T follicular helper cell (primary cell): ENCODE measurements at places on chromosomes 11 and 22.

DNA sequence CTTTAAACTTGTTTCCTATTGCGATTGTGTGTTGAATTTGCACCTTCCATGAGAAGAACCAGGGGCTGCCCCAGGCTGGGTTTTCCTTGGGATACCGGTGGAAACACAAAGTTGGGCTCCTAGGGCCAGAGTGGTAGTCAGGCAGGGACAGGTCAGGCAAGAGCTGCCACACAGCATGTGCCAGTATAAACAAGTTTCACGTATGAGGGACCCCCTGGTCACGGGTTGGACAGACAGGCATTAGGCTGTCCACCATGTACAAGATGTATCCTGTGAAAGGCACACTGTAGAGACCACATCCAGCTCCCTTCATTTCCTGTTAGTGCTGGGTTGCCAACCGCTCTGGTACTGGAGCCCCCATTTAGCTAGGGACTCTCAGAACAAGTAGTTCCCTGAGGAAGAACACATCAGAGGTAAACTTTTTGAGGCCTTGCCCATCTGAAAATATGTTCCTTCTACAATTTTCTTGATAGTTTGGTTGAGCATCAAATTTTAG is 8.8 kb downstream of the UPB1 start:
- DNase-seq, result no peak

- DNase-seq, result no peak
These were observed 21.8 kb downstream of the ALX4 start for GRCh38 chr11:44288133-44288526.

DNA sequence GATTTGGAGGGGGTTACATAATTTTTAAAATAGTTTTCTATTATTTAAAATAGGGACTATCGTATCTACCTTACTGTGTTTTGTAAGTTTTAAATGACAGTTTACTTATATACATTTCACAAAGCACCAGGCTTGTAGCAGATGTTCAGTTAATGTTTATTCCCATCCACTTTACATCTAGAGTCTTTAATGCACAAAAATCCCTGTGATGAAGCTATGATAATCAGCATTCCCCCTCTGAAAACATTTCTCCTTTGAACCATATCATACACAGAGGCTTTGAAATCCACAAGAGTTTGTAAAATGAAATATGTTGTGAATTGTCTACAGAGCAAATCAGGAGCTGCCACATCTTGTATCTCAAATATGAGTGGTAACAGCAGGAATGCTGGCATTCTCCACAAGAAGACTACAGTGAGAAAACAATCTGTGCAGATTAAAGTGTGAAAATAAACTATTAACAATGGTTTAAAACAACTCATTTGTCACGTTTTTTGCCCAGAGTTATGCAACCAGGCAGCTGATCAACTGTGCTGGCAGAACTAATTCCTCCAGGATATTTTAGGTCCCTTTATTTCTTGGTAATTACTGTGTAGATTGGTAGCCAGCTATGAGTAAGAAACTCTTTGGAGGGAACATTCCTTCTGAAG is 699.1 kb upstream of the ARHGAP42 start:
- no peak for DNase-seq

DNA sequence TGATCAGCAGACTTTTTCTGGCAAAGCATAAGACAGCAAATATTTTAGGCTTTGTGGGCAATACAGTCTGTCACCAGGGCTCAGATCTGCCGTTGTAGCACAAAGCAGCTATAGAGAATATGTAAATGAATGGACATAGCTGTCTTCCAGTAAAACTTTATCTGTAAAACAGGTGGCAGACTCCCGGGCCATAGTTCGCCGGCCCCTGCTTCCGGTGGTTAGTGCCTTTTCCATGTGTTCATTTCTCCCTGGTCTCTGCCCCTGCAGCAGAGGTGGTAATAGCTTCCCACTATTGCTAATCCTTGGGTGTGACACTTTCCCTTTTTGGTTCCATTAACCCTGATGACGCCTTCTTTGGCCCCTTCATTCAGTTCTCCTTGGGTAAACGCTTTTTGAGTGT is 93.7 kb upstream of the LDLRAD3 start:
- DNase-seq, result no peak

GRCh38 chr11:126345283-126345682 is 10.2 kb upstream of the ST3GAL4 start:
- DNase-seq, result no peak

GRCh38 chr11:117992136-117992535 is 5.9 kb downstream of the IL10RA start:
- no peak for DNase-seq

- DNase-seq, result no peak
These were observed 593.5 kb upstream of the FAT3 start for GRCh38 chr11:91630916-91631673.

- no peak for DNase-seq
These were observed 170.8 kb downstream of the MN1 start for GRCh38 chr22:27630754-27631153.

DNA sequence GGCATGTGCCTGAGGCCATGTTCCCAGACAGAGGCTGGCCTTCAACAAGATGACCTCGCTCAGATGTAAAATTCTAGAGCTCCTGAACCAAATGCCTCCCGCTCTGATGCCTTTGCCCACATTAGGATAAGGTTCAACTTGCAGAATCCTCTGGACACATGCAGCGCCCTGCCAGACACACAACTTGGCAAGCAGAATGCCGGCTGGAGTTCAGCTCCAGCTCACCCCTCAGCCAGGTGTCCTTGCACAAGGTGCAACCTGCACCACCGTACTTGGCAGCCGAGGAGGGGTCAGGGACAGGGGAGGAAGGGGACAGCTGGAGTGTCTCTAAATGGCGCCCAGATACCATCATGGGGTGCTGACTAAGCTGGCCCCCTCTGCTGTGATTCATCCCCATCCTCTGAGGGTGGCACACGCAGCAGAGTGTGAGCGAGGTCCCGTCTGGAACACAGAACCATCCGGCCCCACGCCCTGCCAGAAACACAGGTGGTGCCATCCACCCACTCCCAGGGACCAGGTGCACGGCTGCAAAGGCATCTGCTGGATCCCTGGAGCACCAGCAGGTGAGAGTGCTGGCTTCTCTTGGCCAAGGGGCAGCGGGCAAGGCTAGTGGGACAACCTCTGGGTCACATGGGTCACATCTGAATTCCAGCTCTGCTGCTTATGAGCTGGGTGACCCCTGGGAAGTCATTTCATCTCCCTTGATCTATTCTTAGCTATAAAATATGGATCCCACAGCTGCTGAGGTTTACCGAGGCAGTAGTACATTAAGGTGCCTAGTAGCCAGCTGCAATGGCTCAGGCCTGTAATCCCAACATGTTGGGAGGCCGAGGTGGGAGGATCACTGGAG is 12.8 kb downstream of the ZMAT5 start:
- DNase-seq, result no peak

DNA sequence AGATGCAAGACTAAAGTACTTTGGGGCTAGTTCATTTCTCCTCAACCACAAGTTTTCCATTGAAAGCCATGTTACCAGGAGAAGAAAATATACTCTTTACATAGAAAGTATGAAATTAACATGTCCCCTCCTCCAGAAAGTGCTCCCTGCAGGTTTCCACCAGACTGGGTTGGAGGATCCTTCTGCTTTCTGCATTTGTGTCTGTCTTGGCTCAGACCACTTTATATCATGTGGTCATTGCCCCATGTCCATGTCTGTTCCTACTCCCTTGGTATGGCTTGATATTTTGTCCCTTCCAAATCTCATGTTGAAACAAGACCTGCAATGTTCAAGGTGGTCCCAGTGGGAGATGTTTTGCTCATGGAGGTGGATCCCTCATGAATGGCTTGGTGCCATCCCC is 28.4 kb upstream of the ACER3 start:
- no peak for DNase-seq

DNA sequence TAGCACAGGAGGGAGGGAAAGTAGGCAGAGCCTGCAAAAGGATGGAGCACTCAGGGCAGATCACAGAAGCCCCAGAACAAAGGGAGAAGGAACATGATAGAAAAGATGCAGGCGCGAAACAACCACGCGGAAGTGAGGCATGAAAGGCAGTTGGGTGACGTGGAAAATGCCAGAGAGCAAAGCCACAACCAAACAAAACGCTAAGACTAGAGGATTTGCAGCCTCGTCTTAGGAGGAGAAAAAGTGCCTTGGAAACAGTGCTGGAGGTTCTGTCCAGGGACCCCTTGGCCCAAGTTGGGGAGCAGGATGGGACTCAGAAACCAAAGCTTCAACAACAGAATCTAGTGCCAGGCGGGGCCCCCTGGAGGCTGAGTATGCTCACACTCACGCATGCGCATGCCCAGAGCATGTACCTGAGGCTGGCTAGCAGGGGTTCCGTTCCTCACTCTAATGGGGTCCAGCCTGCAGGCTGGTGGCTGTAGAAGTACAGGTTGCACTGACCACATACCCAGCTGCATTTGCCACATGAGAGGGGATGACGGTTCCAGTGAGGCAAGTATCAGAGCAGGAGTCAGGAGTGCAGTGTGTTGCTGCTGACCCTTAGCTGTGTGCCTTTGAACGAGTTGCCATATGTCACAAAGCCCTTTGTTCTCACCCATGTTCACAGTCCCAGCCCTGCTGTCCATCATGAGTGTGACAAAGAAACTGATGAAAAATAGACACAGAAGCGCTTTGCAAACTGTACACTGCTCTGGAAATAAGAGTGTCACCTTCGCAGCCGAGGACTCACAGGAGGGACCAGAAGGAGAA is 568.6 kb upstream of the CADM1 start:
- no peak for DNase-seq

GRCh38 chr11:10392095-10393079 is 62.7 kb upstream of the AMPD3 start:
- DNase-seq, result no peak

DNA sequence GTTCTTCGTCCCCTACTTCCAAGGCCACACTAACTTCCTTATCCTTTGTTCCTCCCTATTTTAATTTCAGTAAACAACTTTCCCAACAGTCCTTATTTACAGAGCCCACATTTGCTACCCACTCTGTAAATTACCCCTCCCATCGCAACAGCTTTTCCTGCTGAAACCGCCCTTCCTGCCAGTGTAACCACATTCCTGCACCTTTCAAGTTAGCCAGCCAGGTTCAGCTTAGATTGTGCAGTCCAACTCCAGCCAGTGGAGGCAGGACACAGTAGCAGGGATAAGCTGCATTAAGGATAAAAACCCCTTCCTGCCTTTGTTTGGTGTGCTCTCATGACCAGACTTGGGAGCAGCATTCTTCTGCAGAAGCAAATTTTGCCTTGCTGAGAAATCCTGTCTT is 768.3 kb upstream of the ARHGAP42 start:
- DNase-seq, result no peak
